ENCODE measurements at places on chromosomes 7 and 10.

DNA sequence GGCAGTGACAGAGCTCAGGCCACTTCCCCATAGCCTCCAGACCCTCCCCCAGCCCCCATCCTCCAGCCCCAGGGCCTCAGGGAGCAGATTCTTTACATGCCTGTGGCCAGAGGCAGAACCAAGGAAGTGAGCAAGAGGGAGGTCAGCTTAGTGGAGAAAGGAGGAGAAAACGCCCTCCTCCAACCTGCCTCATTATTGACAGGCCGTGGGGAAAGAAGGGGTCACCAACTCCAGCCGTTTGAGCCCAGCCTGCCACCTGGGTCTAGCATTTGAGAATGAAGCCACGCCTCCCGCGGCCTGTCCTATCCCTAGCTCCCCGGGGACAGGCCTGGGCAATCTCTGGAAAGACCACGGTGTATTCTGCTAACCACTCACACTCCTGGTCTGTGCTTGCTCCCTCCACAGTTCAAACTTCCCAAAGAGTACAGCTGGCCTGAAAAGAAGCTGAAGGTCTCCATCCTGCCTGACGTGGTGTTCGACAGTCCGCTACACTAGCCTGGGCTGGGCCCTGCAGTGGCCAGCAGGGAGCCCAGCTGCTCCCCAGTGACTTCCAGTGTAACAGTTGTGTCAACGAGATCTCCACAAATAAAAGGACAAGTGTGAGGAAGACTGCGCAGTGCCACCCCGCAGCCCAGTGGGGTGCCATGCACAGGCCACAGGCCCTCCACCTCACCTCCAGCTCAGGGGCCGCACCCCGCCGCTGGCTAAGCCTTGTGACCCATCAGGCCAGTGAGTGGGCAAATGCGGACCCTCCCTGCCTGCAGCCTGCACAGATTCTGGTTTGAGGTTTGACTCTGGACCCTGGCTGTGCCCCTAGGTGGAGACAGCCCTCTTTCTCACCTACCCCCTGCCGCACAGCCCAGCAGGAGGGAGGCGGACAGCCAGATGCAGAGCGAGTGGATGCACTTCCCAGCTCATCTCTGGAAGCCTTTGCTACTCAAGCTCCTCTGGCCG, 14.3 kb upstream of the TRIM8 start:
- no peak for DNase-seq

- DNase-seq = no peak
These were observed 64.0 kb upstream of the TMEM168 start for GRCh38 chr7:112854169-112854568.

DNA sequence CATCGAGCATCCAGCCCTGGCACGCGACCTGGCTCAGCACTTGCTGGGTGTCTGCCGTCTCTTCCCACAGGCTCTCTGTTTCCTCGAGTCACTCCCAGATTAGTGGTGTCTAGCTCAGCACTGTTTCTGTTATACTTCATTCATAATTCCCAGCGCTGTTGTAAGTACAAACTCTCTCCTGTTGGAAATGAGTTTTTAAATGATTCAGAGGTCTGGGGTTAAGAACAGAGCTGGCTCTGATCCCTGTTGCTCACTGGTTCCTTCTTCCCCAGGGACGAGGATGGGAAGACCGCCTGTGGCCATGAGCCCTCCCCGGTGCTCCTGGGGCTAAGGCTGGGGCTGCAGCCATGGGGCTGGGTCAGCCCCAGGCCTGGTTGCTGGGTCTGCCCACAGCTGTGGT, 17.3 kb upstream of the C10orf95 start:
- no peak for DNase-seq

GRCh38 chr7:67571026-67571545, 574.5 kb downstream of the TYW1 start:
- peak; percentile 57 for DNase-seq

- DNase-seq = no peak
These were observed 285.4 kb downstream of the ADARB2 start for GRCh38 chr10:1451941-1452340.

DNA sequence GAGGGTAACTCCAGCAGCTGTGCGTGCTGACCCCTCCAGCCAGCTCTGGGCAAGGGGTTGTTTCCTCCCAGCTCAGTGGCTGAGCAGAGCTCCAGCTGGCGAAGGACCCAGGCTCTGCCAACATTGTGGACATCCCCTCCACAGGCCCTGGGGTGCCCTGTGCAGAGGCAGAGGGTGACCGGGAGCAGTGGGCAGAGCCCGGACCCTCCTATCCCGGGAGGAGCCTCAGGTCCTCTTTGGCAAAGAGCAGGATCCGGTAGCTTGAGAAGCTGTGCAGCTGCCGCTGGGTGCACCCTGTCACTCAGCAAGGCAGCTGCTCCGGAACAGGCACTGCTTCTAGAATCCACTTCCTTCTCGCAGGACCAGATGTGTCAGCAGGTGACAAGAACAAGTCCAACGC, 175.9 kb downstream of the EBF3 start:
- DNase-seq = no peak

GRCh38 chr10:126905776-126906703, 812 bp downstream of the DOCK1 start:
- peak; percentile 56 for DNase-seq

- DNase-seq = no peak
These were observed 20.9 kb downstream of the RAMP3 start for GRCh38 chr7:45178241-45179225.

Data from D341Med (cell line).